ENCODE measurements at places on chromosomes 1 and 21. TPM values are rescaled to one million over a fixed set of nuclear protein-coding genes. Genes with fewer than 3 reads are reported as not detected.

Gene TMEM51
- 6.5 TPM for total RNA-seq

- peak; percentile 76 for DNase-seq
Observed at GRCh38 chr1:93907718-93908117, 1.5 kb downstream of the GCLM start.

Gene KRTAP10-10
- total RNA-seq: not detected

- DNase-seq: no peak
Observed at GRCh38 chr1:33299461-33300155, 21.3 kb downstream of the A3GALT2 start.

Gene TLR5
- total RNA-seq: not detected

Gene NUF2
- total RNA-seq: 1.2 TPM

- DNase-seq: peak; percentile 61
Observed at GRCh38 chr1:58783090-58783992, 506 bp downstream of the JUN start.

DNA sequence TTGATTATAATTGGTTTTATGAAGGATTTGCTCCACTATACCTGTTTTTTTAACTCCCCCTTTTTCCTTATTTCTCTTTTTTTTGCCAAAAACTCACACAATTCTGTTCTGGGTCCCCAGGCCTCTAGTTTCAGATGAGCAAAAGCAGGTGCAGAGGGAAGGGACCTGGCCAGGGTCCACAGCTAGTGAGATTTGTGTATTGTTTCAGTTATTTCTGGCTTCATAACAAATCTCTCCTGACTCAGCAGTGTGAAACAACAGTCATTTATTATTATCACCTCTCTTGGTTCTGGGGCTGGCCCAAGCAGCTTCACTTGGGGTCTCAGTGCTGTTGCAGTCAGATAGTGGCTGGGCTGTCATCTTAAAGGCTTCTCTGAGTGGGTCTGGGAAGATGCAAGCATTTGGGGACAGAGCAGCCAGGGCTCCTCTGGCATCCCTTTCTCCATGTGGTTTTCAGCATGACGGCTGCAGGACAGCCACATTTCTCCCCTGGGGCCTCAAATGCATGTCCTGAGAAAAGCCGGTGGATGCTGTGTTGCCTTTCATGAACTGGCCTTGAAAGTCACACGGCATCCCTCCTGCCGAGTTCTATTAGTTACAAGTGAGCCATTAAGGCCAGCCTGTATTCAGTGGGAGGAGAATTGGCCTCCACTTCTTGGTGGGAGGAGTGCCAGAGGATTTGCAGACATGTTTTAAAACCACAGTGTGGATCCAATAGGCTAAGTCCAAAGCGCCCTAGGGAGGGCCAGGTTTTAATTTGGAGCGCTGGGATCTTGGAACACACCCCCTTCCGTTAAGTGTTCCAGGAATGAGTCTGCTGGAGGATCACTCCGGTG is 137.1 kb downstream of the CAMTA1 start:
- peak; percentile 87 for DNase-seq

Gene FAM72D
- total RNA-seq: not detected

GRCh38 chr1:163512349-163512989 is 190.7 kb downstream of the NUF2 start:
- no peak for DNase-seq

GRCh38 chr1:214513394-214513793 is 38.0 kb downstream of the PTPN14 start:
- no peak for DNase-seq

GRCh38 chr1:24193046-24193445 is 6.0 kb upstream of the IFNLR1 start:
- no peak for DNase-seq

- DNase-seq: peak; percentile 71
Observed at GRCh38 chr1:91697416-91697815, 188.5 kb downstream of the TGFBR3 start.

GRCh38 chr1:116722016-116722838 is 32.0 kb upstream of the CD2 start:
- no peak for DNase-seq

GRCh38 chr21:41703857-41704501 is 62.9 kb downstream of the RIPK4 start:
- no peak for DNase-seq

Measured in fibroblast of the aortic adventitia (primary cell).